ENCODE measurements at places on chromosomes 2 and 18.

GRCh38 chr18:37582261-37582660 is 16.7 kb upstream of the CELF4 start:
- no peak for DNase-seq

DNA sequence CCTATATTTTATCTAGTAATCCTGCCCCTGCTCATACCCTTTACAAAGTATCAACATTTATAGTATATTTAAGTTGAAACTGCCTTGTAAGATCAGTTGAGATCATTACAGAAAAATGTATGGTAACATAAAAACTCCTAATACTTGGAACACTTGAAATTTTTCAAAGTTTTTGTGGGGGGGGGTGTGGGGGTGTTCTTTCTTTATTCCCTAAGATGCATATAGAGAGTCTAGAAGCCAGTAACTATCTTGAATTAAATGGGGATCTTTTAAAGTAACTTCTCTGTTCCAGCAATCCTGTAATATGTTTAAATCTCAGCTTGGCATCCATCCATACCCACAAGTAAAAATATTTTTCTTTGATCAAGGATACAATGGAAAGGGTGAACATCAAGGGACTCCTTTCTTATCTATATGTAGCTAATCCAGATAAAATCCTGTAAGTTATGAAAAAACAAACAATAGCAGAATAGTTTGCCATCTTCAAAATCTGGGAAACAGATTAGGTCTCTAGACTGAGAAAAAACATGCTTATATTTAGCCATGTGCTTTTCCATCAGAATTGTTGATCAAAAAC is 455.3 kb downstream of the MEIS1 start:
- no peak for DNase-seq

DNA sequence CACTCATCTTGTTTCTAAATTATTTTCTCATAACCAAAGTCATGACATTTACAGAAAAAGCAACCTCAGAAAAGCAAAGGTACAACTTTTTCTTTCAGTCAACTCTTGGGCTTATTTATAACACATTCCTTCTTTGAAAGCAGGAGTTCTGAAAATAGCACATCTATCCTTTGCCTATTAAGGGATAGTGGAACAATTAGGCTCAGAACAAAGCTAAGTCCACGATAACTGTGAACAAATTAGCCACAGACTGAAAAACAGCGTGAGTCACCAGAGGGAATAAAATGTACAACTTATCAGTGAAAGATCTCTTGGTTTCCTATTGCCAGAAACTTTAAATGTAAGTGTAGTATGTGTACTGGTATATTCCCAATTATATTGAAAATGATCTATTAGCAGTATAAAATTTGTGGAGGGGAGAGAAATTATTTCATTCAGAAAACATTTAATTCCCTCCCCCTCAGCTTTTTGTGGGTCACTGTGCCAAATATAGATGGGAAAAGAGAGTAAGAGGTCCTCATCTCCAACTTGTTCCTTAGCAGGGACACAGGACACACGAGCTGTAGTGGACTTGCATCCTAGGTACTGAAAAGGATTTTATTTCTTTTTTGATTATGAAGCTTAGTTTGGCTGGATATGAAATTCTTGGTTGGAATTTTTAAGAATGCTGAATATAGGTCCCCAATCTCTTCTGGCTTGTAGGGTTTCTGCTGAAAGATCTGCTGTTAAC is 15.4 kb upstream of the MATN3 start:
- DNase-seq = no peak

GRCh38 chr2:73561422-73561821 is 80.8 kb downstream of the NAT8 start:
- DNase-seq = no peak

DNA sequence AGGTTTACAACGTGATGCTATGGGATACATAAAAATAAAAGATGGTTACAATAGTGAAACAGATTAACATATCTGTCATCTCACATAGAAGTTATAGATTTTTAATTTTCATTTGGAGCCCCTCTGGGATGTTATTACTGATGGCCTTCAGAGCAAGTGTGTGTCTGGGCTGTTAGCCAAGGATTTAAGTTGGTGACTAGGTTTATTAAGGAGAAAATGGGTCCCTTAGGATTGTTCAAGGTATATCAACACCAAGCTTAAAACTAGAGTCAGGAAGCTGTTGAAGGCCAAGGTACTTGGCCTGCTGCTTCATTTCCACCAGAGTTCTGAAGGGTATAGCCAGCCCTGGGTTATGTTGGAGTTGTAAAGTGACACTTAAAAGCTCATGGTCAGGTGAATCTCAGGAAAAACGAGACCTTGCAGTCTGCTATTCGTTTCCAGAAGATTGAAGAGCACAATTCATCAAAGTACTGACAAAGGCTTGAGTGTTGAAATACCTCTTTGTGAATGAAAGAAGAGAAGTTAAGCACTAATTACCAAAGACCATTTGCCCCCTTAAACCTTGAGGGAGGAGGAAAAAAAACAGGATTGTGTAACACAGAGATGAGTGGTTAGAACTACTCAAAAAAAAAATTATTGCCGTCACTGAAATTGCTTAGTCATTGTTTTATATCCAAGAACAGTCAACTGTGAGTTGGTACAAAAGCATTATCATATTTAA is 48.4 kb downstream of the MAP2 start:
- no peak for DNase-seq

Data from activated naive CD4-positive, alpha-beta T cell treated with Interleukin-2 at 50 U/mL for 16 hours (primary cell).